ENCODE measurements at places on chromosomes 16 and 17.

DNA sequence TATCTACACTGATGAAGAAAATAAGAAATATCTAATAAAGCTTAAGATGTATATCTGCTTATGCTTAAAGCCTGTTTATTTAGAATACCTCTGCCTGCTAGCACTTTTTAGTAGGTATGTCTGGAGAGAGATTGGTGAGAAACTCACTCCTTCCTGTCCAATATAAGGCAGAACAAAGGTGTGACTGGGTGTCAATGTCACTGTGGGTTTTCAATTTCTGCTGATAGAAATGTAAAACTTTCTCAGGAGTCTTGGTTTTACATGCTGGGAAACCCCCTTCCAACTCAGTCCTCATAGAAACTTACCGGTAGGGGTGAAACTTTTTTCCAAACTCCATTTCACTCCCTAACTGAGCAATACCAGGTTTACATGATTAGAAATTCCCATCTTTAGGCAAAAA is 17.8 kb upstream of the MPHOSPH6 start:
- peak; percentile 25 for DNase-seq

GRCh38 chr16:79409978-79410377 is 190.6 kb downstream of the MAF start:
- DNase-seq: no peak

DNA sequence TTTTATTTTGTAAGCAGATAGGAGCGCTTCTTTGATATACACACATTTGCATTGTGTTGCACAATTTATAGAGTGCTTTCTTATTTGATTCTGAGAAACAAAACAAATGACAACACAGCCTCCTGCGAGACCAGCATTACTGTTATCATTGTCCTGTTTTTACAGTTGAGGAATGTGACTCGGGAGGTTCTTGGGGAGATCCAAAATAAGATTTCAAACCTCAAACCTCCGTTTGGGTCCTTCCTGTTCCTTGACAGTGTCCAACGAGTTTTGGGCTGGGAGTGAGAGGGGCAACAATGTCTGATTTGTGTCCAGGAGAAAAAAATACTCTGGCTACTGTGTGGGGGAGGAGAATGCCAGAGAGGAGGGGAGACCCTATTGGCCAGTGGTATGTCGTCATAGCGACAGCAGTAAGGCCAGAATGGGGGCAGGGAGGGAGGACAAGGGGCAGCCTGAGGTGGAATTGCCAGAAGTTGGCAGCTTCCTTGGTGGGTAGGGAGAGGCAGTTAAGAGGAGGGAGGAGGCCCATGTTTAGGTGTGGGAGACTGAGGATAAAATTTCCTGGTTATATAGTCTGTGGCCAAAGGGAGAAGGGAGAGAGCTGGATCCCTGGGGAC is 45.5 kb downstream of the TMEM132E start:
- no peak for DNase-seq

DNA sequence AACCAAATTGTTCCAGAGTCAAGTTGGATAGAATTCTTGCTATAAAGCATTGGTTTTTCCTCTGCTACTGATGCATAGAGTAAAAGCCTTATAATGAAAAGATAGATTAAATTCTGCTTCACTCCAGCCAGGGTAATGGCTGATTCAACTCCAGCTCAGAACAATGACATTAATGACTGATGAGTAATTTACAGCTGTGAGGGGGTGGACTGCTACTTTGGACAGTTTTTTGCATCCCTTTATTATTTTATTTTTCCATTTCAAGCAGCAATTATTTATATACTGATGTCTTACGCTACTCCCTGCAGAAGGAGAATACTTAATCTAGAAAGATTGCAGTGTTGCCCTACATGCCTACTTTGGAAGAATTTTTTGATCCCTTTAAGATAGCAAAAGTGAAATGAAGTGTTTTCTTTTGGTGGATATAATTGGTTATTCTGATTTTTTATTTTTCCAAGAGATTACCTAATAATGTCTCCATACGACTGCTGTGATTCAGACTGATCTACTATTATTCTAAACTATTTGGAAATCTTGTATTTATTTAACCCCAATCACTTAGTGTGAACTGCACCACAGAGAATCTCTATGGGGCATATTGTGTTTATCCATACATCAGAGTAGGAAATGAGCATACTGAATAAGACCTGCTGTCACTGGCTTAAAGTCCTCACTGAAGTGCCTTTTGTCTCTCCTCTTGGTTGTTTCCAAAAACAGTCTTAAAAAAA is 149.5 kb downstream of the TRIM37 start:
- DNase-seq: peak; percentile 54

GRCh38 chr16:81069063-81069462 is 8.0 kb downstream of the C16orf46 start:
- no peak for DNase-seq

DNA sequence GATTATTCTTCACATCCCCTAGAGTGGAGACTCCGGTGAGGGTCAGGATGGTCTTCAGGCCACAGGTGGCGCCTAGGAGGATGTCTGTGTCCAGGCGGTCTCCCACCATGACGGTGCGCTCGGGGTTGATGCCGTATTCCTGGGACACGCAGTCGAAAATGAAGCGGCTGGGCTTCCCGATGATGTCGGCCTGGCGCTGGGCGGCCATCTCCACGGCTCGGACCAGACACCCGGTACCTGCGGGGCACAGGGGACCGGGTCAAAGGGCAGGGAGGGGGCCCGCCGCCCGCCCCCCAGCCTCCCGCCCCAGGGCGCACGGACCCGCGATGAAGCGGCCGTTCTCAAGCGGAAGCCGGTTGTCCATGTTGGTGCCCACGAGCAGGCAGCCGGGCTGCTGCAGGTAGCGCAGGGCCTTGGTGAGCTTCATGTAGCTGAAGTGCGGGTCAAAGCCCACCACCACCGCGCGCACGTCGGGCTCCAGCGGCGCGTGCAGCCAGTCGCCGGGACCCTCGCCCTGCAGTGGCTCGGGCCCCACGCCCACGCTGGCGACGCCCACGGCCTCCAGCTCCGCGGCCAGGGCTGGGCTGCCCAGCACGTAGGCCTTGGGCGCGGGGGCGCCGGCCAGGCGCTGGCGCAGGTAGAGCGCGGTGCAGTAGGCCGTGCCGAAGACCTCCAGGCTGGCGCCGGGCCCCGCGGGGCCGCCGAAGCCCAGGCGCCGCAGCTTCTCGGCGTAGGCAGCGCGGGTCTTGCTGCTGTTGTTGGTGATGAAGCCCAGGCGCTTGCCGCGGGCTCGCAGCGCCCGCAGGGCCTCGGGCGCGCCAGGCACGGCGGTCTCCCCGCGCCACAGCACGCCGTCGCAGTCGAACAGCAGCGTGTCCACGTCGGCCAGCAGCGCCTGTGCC is 572 bp downstream of the PGP start:
- DNase-seq: no peak

- DNase-seq: peak; percentile 22
These were observed 591 bp downstream of the PSMD7 start for GRCh38 chr16:74297145-74297665.

DNA sequence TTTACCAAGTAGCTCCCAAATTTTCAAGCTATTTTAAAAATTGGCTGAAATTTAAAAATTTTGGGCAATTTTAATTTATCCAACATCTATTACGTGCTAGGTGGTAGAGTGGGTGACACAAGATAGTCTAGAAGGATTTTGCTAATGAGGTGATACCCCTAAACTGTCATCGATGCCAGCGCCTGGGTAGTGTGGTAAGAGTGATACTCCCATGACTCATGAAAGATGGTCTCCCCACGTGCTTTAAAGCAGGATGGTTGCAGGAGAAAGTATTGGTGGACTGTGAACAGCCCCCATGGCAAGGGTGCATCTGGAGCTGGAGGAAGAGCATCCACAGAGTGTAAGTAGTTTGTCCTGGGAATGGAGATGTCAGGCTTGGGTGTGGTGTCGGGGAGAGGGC is 77.8 kb downstream of the WWOX start:
- DNase-seq: no peak

DNA sequence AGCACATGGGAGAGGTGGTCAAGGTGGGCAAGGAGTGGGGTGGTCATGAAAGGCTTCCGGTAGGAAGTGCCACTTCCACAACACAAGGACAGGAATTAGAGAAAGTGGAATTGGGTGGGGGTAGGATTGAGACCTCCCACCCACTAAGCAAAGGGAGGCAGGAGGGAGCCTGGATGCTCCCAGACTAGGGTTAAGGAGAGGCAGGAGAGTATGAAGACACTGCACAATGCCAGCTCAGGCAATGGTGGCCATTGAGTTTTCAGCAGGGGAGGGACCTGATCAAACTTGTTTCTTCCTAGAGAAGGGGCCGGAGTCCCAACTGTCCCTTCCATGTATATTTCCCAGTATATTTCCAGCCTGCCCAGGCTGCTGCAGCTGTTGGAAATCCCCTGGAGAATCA is 3.1 kb upstream of the RAB11FIP4 start:
- no peak for DNase-seq

GRCh38 chr17:73427198-73427597 is 115.4 kb upstream of the CDC42EP4 start:
- no peak for DNase-seq

All from fibroblast of pulmonary artery (primary cell).